ENCODE measurements at places on chromosomes 3 and 15.
A peak's percentile ranks its signal among the peaks of the same experiment; 100 is the strongest.

GRCh38 chr3:50364573-50365079, 5.3 kb upstream of the TMEM115 start:
- H3K4me3 ChIP-seq: peak overlapping the region; percentile 65
- H3K27ac ChIP-seq: no peak overlapping the region
- no peaks in the 10 kb centered on the region for H3K36me3 ChIP-seq
- H3K27me3 ChIP-seq: no peaks in the 10 kb centered on the region
- peaks cover 10% of the 10 kb centered on the region for H3K4me1 ChIP-seq

GRCh38 chr3:140225996-140226395, 291.0 kb downstream of the CLSTN2 start:
- no peaks in the 10 kb centered on the region for H3K27me3 ChIP-seq
- no peak for DNase-seq
- no peak overlapping the region for H3K4me3 ChIP-seq
- H3K27ac ChIP-seq: no peak overlapping the region

GRCh38 chr3:150114873-150115540, 144.3 kb upstream of the PFN2 start:
- no peak for DNase-seq
- peaks cover 17% of the 10 kb centered on the region for H3K4me1 ChIP-seq
- H3K4me3 ChIP-seq: no peak overlapping the region
- H3K36me3 ChIP-seq: no peaks in the 10 kb centered on the region

- peak overlapping the region; percentile 24 for H3K27ac ChIP-seq
- peaks cover 8% of the 10 kb centered on the region for H3K4me1 ChIP-seq
- H3K36me3 ChIP-seq: no peaks in the 10 kb centered on the region
- H3K27me3 ChIP-seq: no peaks in the 10 kb centered on the region
These were observed 7.3 kb downstream of the ARL6IP5 start for GRCh38 chr3:69092030-69092516.

- no peak for DNase-seq
- no peaks in the 10 kb centered on the region for H3K4me1 ChIP-seq
- H3K4me3 ChIP-seq: no peak overlapping the region
- H3K36me3 ChIP-seq: no peaks in the 10 kb centered on the region
- H3K27me3 ChIP-seq: no peaks in the 10 kb centered on the region
These were observed 36.4 kb downstream of the LINS1 start for GRCh38 chr15:100565591-100565990.

DNA sequence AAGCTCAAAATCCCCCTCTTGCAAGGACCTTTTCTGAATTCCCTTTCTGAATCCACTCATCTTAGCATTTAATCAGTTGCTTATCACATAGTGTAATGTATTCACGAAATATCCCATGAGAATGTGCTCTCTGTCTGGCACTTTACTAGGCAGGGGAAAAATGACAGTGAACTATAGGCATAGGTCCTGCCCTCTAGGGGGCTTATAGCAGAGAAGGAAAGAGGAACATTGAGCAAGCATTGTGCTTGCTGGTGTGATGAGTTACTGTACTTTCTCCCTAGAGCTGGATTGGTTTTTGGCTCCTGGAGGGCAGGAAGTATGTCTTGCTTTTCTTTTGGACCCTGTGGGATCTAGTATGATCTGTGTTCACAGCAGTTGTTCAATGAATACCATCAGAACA, 26.5 kb downstream of the DUOX2 start:
- H3K4me1 ChIP-seq: no peaks in the 10 kb centered on the region
- H3K27me3 ChIP-seq: no peaks in the 10 kb centered on the region
- DNase-seq: no peak

- peaks cover 6% of the 10 kb centered on the region for H3K36me3 ChIP-seq
- H3K27ac ChIP-seq: no peak overlapping the region
These were observed 111.2 kb downstream of the ETFA start for GRCh38 chr15:76200083-76200465.

DNA sequence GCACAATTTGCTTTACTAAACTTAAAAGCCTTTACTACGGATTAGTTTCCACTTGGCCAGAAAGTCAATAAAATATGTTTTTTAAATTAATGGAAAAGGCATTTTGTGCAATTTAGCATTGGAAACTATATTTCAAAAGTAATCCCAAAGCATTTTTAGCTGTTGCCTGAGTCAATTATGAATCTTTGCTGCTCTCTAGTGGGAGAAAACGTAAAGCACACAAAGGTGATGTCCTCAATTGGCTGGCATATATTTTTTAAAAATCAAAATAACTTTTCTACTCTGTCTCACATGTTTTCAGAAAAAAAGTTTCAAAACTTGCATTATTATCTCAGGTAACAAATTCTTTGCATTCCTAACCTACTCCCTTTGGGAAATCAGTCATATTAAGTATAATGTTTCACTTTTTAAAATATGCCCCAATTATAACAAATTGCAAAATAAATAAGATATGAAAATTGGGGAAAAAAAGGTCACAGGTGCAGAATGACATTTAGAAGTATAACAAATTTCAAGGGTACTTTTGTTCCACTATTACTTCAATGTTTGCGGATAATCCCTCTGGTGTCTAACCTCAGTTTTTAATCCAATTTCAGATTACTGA, 47.2 kb upstream of the TEX55 start:
- no peak overlapping the region for H3K4me3 ChIP-seq
- no peak overlapping the region for H3K27ac ChIP-seq
- DNase-seq: peak; percentile 83
- H3K27me3 ChIP-seq: no peaks in the 10 kb centered on the region
- no peaks in the 10 kb centered on the region for H3K4me1 ChIP-seq

GRCh38 chr3:197025736-197026480, 3.7 kb downstream of the MELTF start:
- no peaks in the 10 kb centered on the region for H3K27me3 ChIP-seq
- H3K4me3 ChIP-seq: no peak overlapping the region

DNA sequence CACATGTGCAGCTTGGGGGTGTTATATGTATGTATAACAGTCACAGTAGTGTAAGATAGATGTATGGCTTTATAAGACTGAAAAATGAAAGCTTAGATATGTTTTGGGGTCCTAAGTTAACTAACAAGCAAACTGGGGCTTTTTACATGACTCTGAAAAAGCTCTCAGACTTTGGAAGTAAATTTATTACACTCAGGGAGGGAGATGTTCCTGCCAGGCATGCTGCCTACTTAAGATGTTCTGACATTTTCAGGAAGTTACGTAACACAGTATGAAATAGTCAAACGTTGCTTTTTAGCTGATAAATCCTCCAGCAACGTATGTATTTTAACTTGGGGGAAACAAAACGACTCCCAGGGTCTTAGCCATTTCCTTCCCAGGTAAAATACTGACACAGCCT, 1.7 kb upstream of the IFT57 start:
- no peak overlapping the region for H3K4me3 ChIP-seq
- no peaks in the 10 kb centered on the region for H3K27me3 ChIP-seq
- no peak for DNase-seq
- H3K36me3 ChIP-seq: no peaks in the 10 kb centered on the region
- H3K4me1 ChIP-seq: no peaks in the 10 kb centered on the region

Measured in trophoblast cell (in vitro differentiated cells and primary cell).